ENCODE measurements at places on chromosomes 6 and 20.

DNA sequence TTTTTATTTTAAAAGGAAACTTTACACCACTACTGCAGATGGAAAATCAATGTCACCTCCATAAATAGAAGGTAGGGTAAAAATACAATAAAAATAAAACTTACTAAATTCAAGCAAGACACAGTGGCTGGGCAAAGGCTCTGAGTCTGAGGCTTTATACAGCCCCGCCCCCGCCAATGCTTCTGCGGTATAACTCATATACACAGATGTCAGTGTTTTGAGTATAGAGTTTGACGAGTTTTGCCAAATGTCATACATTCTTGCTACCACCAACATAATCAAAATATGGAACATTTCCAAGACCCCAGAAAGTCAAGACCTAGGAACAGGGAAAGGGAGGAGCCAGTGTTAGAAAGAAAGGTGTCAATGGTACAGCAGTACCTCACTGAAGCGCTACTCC lies 12.8 kb downstream of the NFATC2 start:
- no peak for DNase-seq

DNA sequence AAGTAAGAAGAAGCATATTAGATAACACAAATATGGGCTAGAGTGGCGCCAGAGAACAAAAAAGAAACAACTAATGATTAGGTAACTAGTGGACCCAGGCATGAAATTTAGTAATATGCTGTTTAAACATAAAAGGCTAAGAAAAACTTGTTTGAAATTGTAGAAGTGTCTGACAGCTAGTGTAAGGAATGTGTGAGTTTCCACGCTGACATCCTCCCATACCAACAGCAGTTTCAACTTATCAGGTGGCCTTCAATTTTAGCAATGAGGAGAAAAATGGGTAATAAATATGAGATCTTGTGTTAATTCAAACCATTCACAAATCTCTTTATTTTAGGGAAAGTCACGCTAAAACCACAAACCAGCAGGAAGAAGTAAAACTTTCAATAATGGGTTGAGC lies 440.2 kb upstream of the FLRT3 start:
- DNase-seq: no peak

GRCh38 chr6:4510906-4511640 lies 265.1 kb upstream of the CDYL start:
- DNase-seq: no peak

- no peak for DNase-seq
Measured at GRCh38 chr6:107737397-107737793, 86.7 kb downstream of the SCML4 start.

Data from T-helper 1 cell (primary cell).